Thyroid gland (tissue), 4 donors: ENCODE measurements at places on chromosomes 7 and 10. TPM values are rescaled to one million over a fixed set of nuclear protein-coding genes. Genes with fewer than 3 reads are reported as not detected.

The HHEX gene
- 154 TPM for total RNA-seq

The EGFR gene
- 96.2 TPM for total RNA-seq

The ADCYAP1R1 gene
- 0.27 TPM for total RNA-seq

DNA sequence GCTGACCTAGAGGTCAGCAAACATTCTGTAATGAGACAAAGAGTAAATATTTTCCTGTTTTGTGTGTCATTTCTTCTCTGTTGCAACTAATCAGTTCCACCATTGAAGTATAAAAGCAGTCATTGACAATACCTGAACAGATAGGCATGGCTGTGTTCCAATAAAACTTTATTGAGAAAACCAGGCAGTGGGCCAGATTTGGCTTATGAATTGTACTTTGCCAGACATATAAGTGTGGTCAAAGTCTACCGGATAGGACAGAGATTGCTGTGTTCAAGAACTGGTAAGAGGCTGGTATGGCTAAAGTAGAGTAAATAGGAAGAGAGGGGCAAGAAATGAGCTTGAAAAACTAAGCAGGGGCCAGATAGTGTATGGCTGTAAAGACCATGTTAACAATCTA is 38.3 kb upstream of the TAC1 start:
- H3K27me3 ChIP-seq = no peaks in the 10 kb centered on the region
- no peaks in the 10 kb centered on the region for H3K36me3 ChIP-seq
- no peak for DNase-seq
- no peak overlapping the region for H3K4me3 ChIP-seq
- H3K27ac ChIP-seq = no peak overlapping the region

GRCh38 chr7:21338728-21339164 is 89.1 kb upstream of the SP4 start:
- H3K27me3 ChIP-seq = no peaks in the 10 kb centered on the region
- no peak overlapping the region for H3K4me3 ChIP-seq
- no peaks in the 10 kb centered on the region for H3K36me3 ChIP-seq
- DNase-seq = no peak
- no peaks in the 10 kb centered on the region for H3K4me1 ChIP-seq
- no peak overlapping the region for H3K27ac ChIP-seq

DNA sequence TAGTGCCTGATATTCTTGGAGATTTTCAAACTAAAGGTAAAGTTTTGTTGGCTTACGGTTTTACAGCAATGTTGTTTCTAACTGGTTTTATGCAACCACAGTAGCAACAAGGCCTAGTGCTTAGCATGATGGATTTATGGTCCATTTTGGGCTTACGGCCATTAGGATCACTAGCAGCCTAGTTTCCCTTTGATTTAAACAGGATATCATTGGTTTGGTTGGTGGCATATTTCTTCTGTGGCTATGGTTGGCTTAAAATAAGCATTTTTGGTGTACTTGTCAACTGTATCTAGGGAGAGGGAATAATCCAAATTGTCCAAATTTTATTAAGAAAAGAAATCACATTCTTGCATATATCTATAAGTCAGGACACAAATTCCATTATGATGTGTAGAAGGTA is 194.0 kb downstream of the HDAC9 start:
- H3K27ac ChIP-seq = no peak overlapping the region
- no peaks in the 10 kb centered on the region for H3K4me1 ChIP-seq
- H3K4me3 ChIP-seq = no peak overlapping the region

- no peak overlapping the region for H3K27ac ChIP-seq
- no peak for DNase-seq
- H3K4me1 ChIP-seq = no peaks in the 10 kb centered on the region
Observed at GRCh38 chr10:128922619-128923196, 544.3 kb upstream of the MGMT start.

GRCh38 chr10:62501547-62501946 is 127.4 kb downstream of the ZNF365 start:
- H3K27me3 ChIP-seq = no peaks in the 10 kb centered on the region
- no peak for DNase-seq
- no peak overlapping the region for H3K4me3 ChIP-seq
- H3K4me1 ChIP-seq = no peaks in the 10 kb centered on the region
- H3K27ac ChIP-seq = no peak overlapping the region

DNA sequence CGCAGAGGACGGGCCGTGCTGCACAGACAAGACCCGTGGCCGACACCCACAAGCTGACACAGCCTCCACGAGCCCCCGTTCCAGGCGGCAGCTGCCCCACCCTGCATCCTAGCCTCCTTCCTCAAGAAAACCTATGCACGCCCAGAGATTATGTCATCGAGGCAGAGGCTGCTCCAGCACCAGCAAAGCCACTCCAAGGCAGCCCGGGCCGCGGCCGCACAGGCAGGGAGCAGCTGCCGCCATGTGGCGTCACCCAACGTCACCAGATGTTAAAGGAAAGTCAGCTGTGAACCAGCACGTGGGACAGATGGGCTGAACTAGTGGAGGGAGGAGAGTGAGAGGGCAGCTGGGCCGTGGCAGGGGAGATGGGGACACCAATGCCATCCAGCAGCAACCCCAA is 59.8 kb downstream of the STK32C start:
- H3K27ac ChIP-seq = no peak overlapping the region
- no peaks in the 10 kb centered on the region for H3K27me3 ChIP-seq
- H3K4me1 ChIP-seq = no peaks in the 10 kb centered on the region
- no peak overlapping the region for H3K4me3 ChIP-seq

DNA sequence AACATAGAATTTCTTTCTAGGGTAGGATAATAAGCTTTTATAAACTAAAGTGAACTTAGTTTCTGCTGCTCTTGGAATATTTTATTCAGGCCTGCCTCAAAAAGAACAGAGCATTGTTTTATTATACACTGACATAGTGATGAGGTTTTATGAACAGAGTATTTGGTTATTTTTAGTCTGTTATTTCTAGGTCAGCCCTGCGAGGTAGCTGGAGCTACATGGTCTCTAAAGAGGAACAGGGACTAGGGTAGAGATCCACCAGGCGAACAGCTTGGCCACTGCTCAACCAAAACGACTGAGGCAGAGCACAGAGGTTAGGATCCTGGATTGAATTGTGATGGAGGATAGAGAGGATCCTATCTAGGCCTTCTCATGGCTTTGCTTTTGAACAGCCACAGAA is 53.0 kb downstream of the MKX start:
- H3K27ac ChIP-seq = no peak overlapping the region
- no peaks in the 10 kb centered on the region for H3K27me3 ChIP-seq
- no peaks in the 10 kb centered on the region for H3K36me3 ChIP-seq

- H3K36me3 ChIP-seq = no peaks in the 10 kb centered on the region
- H3K4me1 ChIP-seq = peaks cover 11% of the 10 kb centered on the region
- H3K27ac ChIP-seq = no peak overlapping the region
- DNase-seq = no peak
- no peaks in the 10 kb centered on the region for H3K27me3 ChIP-seq
Observed at GRCh38 chr10:100968863-100969186, 479 bp upstream of the SEMA4G start.

GRCh38 chr10:67794909-67795460 is 43.0 kb downstream of the DNAJC12 start:
- H3K27me3 ChIP-seq = no peaks in the 10 kb centered on the region
- H3K4me3 ChIP-seq = no peak overlapping the region
- H3K36me3 ChIP-seq = no peaks in the 10 kb centered on the region
- no peak overlapping the region for H3K27ac ChIP-seq

GRCh38 chr10:32077896-32078485 is 21.8 kb upstream of the KIF5B start:
- no peaks in the 10 kb centered on the region for H3K36me3 ChIP-seq
- DNase-seq = no peak
- no peak overlapping the region for H3K4me3 ChIP-seq
- no peaks in the 10 kb centered on the region for H3K27me3 ChIP-seq
- no peak overlapping the region for H3K27ac ChIP-seq
- H3K4me1 ChIP-seq = no peaks in the 10 kb centered on the region

DNA sequence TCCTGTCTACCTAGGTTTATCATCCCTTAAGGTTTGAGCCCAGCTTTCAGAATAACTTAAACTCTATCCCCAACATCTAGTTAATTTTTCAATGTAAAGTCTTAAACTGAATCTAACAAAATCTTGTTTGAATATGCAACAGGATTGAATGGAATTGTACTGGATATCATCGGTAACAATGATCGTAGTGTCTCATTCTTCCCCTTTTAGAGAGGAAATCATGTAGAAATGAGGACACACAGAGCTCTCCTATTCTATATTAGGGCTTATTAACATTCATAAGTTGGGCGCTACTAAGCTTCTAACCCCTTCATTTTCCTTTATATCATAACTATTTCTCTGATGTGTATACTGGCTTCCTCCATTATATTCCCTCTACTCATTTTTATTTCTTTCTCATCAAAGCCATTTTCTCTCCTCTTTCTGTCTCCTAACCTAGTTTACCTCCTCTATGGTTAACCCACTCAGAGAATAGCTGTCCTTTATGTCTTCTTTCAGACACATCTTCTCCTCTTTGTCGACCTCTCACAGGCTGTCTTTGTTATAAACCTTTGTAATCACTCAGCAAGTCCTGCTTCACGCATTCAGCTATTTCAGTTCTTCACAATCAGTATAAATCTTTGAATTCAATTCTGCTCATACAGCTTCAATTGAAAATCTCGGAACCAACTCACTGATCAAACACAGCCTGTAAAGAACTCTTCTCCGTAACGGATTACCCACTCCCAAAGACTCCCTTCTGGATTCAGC is 1019.0 kb upstream of the C7orf33 start:
- no peaks in the 10 kb centered on the region for H3K27me3 ChIP-seq
- no peak overlapping the region for H3K4me3 ChIP-seq
- no peak for DNase-seq
- no peak overlapping the region for H3K27ac ChIP-seq
- H3K36me3 ChIP-seq = no peaks in the 10 kb centered on the region

GRCh38 chr7:1940863-1941262 is 270.8 kb downstream of the ELFN1 start:
- no peaks in the 10 kb centered on the region for H3K27me3 ChIP-seq
- no peaks in the 10 kb centered on the region for H3K4me1 ChIP-seq
- H3K36me3 ChIP-seq = no peaks in the 10 kb centered on the region
- H3K4me3 ChIP-seq = no peak overlapping the region
- no peak for DNase-seq

DNA sequence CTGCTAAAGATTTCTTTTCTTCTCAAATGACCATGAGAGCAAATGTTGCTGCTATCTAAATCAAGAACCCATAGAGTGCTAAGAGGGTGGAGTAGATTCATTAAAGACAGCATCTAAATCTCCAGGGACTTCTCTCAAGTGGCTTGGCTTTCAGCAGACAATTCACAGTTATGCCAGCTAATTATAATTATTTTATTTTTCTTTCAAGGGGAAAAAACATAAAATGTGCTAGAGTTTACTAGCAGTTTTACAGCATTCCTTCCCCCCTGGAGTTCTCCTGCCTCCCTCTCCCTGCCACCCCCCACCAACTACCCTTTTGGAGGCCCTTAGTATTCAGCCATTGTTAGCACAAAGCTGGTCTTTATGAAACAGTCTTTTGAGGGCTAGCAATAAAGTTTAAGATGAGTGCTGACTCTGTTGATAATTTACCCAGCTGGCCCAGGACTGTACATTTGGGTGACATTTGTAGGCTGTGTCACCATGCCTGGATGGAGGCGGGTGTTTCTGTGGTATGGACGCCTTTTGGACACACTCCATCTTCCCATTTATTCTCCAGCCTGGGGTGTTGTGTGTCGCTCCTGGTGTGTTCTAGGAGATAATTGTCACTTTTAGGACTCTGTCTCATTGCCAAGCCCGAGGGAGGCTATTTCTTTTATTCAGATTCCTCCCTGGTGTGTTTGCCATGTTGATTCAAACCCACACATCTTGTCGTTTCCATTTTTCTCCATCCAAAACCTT is 160.2 kb downstream of the CREB5 start:
- no peak for DNase-seq
- H3K36me3 ChIP-seq = no peaks in the 10 kb centered on the region
- H3K4me1 ChIP-seq = peaks cover 9% of the 10 kb centered on the region
- H3K4me3 ChIP-seq = no peak overlapping the region

DNA sequence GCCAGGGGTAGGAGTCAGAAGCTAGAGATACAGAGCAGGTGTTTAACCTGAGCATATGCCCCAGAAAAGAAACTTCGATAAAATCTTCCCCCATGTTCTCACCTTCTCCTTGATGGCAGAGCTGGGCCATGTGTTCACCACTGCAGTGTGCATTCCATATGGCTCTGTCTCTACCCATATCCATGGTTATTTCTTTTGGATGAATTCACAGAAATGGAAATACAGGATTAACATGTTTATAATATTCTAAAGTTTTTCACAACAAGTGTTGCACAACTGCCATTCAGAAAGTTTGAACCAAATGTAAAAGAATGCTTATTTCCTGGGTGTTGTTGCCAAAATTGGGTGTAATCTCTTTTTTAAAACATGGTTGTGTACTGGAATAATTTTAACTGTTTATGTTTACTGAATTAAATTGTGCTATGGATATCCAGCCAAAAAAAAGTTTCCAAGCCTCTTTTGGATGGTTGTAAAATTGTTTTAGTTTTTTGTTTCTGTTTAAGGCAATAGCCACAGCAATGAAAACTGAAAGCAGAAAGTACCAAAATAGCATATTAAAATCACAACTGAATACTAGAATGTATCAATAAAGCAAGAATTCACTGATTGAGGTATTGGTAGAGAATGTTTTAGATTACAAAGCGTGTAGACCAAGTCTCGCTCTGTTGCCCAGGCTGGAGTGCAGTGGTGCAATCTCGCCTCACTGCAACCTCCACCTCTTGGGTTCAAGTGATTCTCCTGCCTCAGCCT is 19.9 kb upstream of the CCNY start:
- H3K4me3 ChIP-seq = no peak overlapping the region
- no peak overlapping the region for H3K27ac ChIP-seq
- H3K36me3 ChIP-seq = no peaks in the 10 kb centered on the region
- H3K4me1 ChIP-seq = no peaks in the 10 kb centered on the region
- no peaks in the 10 kb centered on the region for H3K27me3 ChIP-seq
- no peak for DNase-seq

- no peak for DNase-seq
- H3K4me1 ChIP-seq = peaks cover 10% of the 10 kb centered on the region
- peak overlapping the region; percentile 87 for H3K27ac ChIP-seq
- H3K36me3 ChIP-seq = no peaks in the 10 kb centered on the region
Observed at GRCh38 chr10:71767420-71768035, 5.8 kb downstream of the VSIR start.

DNA sequence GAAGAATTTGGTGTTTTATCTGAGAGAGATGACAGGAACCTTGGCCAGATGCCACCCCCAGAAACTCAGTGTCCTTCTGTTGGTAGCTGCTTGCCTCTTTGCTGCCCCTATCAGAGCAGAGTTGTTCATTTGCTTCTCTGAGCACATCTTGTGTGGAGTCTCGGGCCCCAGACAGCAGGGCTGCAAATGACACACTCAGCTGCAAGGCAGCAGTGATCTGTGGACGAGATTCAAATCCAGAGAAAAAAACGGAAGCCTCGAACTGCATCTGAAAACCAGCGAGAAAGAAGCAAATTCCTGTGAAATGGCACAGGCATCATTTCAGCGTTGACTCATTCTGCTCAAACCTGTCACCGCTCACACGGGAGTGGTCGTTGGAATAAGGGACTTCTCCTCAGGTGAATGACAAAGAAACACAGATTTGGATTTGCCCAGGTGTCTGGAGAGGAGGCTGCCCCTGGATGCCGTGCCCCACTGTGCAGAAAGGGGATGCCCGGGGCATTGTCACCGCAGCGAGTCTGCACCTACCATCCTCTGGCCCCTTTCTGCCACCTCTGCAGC is 144.7 kb downstream of the PFKFB3 start:
- H3K4me1 ChIP-seq = no peaks in the 10 kb centered on the region
- H3K27ac ChIP-seq = no peak overlapping the region
- H3K4me3 ChIP-seq = no peak overlapping the region
- H3K36me3 ChIP-seq = no peaks in the 10 kb centered on the region
- peak; percentile 13 for DNase-seq
- H3K27me3 ChIP-seq = no peaks in the 10 kb centered on the region
